ENCODE measurements at places on chromosomes 12 and 14. TPM values are rescaled to one million over a fixed set of nuclear protein-coding genes. Genes with fewer than 3 reads are reported as not detected.

The LRRC10 gene
- total RNA-seq: 39.2 TPM

The PMEL gene
- not detected for total RNA-seq

DNA sequence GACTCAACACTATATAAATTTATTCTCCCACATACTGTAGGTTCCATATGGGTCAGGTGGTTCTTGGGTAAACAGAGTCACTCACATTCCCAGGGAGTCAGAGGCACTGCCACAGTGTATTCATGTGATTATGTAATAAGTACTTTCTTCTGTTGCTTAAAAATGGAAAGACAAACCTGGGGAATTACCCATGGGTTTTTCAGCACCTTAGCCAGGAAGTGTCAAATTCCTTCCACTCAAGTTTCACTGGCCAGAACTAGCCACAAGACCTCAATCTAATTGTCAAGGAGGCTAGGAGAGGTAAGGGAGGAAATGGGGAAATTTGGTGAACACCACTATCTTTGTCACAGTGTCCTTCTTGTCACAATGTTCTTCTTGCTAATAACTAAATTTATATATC is 333.2 kb upstream of the MDGA2 start:
- DNase-seq: no peak

DNA sequence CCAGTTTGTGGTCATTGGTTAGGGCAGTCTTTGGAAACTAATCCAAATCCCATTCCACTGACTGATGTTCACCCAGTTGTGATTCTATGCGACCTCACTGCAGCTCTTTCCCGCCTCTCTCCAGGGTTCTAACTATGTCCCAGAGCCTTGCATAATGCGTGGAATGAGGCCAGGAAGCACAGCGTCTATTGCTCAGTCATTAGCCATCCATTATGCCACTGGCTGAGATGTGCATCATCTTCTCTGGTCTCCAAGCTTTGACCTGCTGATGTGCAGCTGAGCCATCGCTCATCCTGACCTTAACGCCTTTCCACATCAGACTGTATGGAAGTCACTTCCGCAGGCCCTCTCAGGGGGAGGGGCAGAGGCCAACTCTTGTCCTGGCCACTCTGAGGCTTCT is 115.4 kb upstream of the VRK1 start:
- DNase-seq: no peak

DNA sequence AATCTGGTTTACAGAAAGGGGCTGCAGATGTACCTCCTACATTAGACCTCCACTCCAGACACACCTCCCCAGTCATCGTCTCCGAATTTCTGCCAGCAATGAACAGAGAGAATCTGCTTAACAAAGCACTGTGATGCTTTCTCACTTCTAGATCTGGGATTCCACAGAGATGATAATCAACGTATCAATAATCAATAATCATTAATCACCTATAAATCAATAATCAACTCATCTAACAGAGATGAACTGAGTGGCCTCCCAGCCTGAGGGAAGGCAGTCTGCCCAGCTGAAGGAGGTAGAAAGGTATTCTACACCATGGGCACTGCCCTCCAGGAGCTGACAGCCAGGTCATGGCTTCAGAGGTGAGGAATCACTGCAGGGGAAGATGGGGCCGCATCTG is 183.2 kb downstream of the TMEM132D start:
- DNase-seq: no peak

- no peak for DNase-seq
Observed at GRCh38 chr12:3378655-3379054, 112.3 kb upstream of the PRMT8 start.

The IL31 gene
- total RNA-seq: not detected
